ENCODE measurements at places on chromosomes 1 and 21.

DNA sequence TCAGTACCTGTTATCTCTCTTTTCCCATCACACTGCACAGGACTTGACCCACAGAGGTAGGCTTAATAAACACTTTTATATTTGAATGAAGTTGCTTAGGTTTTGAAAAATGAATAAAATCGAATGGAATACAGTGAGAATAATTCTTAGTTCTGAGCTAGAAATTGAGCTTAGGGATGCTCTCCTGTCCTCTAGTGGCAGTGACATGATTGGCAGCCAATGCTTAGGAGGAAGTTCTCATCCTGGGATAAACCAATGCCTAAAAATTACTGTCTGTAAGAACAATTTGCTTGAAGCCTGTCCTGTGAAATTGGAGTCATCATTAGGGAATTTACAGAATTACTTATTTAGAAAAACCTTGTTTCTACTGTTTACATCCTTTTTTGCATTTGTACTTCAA, 21.3 kb upstream of the CYP4X1 start:
- DNase-seq, result no peak

- DNase-seq, result no peak
Measured at GRCh38 chr1:55617288-55617982, 402.3 kb upstream of the USP24 start.

DNA sequence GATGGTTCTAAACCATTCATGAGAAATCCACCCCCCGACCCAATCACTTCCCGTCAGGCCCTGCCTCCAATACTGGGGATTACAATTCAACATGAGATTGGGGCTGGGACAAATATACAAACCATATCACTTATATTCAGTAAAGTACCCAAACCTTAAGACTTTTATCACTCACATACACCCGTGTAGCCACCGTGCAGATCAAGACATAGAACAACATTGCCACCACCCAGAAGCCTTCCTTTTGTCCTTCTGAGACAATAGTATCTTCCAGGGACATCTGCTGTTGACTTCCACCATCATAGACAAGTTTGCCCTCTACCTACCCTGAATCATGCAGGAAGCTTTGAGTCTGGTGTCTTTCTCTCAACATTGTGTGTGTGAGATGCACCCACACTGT, 37.5 kb downstream of the CLIC6 start:
- no peak for DNase-seq

GRCh38 chr1:155831279-155831976, 25.6 kb downstream of the GON4L start:
- no peak for DNase-seq

DNA sequence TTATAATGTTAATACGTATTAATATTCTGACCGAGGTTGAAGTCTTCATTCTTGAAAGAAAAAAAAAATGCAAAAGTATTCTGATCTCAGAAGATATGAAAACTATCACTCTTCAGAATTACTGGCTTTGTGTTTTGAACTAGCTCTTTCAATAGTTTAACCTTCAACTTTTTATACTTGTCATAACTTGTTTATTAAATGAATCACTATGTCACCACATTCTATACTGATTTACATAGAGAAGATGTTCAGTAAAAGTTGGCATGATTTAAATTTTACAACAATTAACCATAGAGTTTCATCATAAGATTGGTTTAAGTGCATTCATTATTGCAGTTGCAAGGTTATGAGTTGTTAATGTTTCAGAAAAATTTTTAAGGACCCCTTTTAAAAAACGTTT, 57.3 kb downstream of the HS2ST1 start:
- no peak for DNase-seq

GRCh38 chr21:37742115-37742514, 174.1 kb downstream of the KCNJ6 start:
- DNase-seq, result no peak

GRCh38 chr21:28884976-28885852, 107.5 kb downstream of the LTN1 start:
- peak; percentile 96 for DNase-seq

- DNase-seq, result peak; percentile 63
Measured at GRCh38 chr1:209349363-209350308, 233.9 kb upstream of the CAMK1G start.

DNA sequence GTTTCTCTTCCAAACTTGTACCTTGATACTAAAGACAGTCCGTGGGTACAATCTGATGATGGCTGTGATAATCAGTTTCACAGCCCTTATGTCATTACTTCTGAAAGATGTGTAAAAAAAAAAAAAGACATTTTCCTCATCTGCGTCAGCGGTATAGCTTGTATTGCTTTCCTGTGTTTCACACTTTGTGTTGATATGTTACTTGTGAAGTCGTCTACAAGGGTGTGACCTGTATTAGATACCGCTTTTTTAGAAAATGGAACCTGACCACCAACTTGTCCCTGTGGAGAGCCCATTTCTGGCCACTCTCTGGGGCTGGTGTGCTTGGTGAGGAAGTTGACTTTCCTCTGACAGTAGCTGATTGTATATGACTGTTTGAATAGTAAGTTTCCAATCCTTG, 50.5 kb downstream of the PEX14 start:
- DNase-seq, result no peak

GRCh38 chr1:241821363-241821762, 26.6 kb upstream of the EXO1 start:
- DNase-seq, result no peak

DNA sequence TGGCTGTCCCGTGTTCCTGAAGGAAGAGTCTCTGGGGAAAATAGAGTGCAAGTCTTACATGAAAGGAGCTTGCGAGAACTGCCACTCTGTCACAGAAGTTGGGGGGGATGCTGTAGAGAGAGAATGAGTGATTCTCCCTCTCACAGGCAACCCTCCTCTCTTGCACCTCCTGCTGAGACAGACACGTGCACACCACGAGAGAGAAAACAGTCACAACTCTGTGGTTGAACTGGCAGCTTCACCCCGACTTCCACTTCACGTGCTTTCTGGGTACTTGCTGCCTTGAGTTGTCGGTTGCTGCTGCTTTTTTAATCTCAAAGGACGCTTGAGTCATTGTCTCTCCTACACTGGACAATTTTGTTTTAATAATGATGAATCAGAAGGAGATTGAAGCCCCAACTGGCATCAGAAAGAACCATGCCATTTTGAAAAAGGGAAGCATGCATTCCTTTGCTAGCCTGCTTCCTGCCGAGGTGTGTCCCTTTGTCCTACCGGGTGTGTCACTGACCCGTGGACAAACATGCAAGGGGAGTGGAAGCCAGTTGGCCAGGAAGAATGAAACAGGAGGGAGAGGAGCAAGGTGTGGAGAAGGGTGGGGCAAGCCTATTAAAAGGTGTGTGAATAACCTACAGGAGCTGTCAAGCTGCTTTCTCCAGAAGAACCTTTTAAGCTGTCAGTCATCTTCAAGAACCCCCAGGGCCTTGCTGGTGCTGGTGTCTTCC, 164.2 kb downstream of the CACNA1E start:
- DNase-seq, result peak; percentile 63

DNA sequence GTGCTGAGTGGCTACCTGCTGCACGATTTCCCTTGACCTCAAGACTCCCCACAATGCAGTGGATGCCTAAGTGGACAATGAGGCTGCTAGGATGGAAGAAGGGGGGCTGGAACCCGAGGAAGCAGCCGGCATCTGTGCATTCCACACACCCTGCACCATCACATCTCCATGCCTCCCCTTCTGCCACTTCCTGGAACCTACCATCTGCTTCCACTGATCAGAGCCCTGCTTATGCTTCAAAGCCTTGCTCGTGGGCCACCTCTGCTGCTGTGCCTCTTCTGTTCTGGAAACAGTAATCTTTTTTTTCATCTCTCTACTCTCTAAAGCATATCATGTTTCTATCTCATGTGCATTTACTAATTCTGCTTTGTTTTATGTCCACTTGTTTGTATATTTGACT, 66.2 kb upstream of the WDR26 start:
- peak; percentile 45 for DNase-seq

DNA sequence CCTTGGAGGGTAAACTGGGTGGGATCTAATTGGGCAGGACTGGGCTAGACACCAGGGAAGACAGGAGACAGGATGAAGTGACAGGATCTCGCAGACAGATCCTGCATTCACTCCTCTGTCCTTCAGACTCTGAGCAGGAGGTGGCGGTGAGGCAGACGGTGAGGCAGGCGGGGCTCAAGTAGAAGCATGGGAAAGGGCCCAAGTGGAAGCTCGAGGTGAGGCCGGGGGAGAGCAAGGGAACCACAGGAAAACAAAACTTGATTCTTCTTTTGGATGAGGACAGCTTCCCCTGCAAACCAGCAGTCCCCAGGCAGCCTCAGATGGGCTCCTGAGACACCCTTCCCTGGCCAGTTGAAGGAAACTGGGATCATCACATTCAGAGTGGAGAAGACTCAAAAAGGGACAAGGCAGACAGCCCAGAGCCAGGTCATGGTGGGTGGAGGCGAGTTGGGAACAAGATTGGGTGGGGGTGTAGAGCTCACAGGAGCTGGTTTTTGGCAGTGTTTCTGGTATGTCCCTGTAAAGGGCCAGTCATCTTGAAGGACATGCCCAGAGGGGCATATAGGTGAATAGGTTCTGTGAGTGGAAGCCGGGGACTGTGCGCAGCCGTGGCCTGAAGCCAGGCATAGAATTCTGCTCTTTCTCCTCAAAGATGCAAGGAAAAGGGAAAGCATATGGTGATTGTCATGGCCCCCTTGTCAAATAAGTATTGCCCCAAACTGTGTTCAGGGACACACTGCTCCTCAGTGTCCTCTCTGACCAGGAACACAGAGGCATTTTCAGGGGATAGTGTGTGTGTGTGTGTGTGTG, 18.0 kb downstream of the INKA2 start:
- DNase-seq, result no peak

- DNase-seq, result no peak
Measured at GRCh38 chr1:108556499-108556898, 3.4 kb upstream of the EEIG2 start.

DNA sequence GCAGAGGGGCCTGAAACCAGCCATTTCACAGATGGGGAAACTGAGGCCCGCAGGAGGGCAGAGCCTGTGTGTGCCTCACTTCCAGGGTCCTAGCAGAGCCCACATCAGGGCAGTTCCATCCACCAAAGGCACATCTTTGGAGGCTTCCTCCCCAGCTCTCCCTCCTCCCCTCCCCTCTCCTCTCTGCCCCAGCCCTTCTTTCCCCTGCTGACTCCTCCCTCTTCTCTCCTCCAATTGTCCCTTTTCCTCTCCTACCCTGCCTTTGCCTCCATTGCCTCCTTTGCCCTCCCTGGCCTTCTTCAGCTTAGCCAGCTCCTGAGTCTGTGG, 56.6 kb downstream of the TMEM53 start:
- no peak for DNase-seq

DNA sequence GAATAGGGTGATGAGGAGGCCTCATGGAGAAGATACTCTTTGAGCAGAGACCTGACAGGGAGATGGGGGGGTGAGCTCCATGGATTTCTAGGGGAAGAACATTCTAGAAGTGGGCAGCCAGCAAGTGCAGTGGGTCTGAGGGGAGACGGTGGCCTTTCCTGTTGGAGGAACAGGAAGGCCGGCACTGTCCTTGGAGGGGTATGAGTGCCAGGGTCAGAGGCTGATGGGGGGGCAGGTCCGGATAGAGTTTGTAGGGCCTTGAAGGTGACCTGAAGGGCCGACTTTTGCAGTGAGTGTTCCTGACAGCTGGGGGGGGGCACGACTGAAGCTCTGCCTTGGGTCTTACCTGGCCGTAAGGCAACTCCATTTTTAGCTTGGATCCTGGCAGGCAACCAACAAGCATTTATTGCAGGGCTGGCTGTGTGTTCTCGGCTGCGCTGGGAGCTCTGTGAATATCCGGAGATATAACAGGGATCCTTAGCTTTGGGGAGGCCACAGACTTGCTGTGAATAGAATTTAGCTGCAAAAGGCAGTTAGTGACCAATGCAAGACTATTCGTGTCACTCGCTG, 130.6 kb downstream of the MRPS6 start:
- peak; percentile 20 for DNase-seq
